ENCODE measurements at places on chromosomes 12 and 14.

GRCh38 chr12:98644433-98644711 is 216 bp downstream of the IKBIP start:
- DNase-seq: peak; percentile 36

GRCh38 chr14:87999277-87999676 is 5.7 kb upstream of the GPR65 start:
- no peak for DNase-seq

DNA sequence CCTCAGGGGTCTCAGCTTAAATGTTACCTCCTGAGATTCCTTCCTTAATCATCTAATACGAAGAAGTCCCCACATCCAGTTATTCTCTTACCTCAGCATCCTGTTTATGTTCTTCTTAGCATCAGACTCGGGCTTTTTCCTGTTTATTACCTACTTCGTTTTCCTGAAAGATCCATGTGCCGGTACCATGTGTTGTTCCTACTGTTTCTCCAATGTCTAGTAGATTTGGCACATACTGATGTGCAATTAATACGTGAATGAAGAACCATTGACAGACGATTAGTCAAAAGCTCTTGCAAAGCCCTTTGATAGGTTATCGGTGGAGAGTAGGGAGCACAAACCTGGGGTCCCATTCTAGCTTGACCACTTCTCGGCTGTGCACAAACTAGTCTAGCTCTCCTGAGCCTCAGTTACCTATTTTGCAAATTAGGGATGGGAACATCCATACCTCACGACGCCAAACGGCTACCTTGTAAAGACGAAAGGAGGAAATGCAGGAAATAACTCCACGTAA is 735 bp upstream of the MAPKAPK5 start:
- no peak for DNase-seq

- no peak for DNase-seq
Measured at GRCh38 chr14:93331728-93332396, 974 bp downstream of the BTBD7 start.

DNA sequence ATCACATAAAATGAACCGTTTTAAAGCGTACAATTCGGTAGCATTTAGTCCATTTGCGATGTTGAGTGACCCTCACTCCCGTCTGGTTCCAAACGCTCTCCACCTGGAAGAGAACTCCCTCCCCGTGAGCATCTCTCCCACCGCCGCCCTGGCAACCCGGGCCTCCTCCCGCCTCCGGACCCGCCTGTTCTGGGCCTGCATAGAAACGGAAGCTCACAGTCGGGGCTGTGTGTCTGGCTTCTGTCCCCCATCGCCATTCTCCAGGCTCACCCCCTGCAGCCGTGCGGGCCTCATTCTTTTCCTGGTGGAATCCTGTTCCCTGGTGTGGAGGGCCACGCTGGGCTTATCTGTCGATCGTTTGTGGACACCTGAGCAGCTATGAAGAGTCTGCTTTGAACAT is 17.3 kb downstream of the LRCOL1 start:
- DNase-seq: no peak

DNA sequence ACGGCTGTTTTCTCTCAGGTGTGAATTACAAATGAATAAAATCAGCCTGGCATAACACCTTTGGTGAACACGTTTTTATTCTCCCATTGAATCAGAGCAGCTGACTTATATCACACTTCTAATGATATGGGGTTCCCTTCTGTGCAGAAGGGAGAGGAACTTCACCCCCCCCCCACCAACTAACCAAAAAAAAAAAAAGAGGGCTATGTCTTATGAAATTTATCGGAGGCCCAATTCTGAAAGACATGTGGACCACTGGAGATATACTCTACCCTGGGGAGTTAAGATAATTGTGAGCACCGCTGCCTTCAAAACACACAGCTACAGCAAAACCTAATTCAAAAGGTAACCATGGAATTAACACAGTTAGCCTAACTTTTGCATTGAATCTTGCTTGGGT is 4.6 kb downstream of the BCL11B start:
- DNase-seq: no peak

DNA sequence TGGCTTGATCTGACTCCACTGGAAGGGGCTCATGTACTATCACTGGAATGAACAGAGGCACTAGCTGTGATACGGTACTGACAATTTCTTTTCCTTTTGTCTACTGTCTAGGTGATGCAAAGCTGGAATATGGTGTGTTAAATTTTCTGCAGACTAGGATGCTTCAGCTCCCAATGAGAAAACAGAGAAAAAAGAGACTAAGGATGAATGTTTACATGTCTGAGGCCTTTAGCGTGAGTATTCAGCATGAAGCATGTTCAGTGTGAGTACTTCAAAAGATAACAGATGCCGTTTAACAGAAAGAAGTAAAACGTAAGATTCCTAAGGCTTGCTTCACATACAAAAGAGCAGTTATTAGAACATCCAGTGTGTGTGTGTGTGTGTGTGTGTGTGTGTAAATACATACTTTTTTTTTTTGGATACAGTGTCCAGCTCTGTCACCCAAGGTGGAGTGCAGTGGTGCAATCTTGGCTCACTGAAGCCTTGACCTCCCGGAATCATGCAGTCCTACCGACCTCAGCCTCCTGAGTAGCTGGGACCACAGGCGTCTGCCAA is 92.3 kb upstream of the FERMT2 start:
- DNase-seq: no peak

- no peak for DNase-seq
Measured at GRCh38 chr12:121837680-121838079, 21.0 kb downstream of the HPD start.

DNA sequence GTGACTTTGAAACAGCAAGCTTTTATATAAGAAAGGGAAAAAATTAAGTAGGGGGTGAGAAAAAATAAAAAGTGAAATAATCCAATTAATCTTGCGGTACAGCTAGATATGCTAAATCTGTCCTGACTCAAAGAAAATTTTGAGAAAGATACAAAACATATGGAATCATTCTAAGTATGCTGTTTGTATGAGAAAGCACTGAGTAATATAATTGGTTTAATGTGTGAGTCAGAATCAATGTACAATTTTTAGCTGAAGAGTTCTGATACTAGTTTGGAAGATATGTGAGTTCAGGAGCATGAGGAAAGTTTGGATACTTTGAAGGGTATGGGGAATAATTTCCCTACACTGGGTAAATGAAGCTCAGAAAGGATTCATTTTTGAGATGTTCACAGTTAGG is 190.9 kb upstream of the RASSF8 start:
- peak; percentile 53 for DNase-seq

DNA sequence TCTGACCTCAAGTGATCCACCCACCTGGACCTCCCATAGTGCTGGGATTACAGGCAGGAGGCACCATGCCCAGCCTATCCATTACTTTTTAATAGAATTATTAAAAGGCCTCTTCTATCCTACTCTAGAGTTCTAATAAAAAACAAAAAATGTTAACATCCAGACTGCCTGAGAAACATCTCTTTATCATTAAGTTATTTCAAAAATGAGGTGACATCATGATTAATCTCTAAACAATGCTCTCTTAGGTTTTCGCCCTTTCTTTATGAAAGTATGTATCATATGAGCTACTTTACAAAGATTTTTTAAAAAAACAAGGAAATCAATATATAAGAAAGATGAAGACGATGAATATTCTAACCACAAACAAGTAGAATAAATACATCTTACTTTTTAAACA is 52.6 kb downstream of the FGD6 start:
- peak; percentile 12 for DNase-seq

DNA sequence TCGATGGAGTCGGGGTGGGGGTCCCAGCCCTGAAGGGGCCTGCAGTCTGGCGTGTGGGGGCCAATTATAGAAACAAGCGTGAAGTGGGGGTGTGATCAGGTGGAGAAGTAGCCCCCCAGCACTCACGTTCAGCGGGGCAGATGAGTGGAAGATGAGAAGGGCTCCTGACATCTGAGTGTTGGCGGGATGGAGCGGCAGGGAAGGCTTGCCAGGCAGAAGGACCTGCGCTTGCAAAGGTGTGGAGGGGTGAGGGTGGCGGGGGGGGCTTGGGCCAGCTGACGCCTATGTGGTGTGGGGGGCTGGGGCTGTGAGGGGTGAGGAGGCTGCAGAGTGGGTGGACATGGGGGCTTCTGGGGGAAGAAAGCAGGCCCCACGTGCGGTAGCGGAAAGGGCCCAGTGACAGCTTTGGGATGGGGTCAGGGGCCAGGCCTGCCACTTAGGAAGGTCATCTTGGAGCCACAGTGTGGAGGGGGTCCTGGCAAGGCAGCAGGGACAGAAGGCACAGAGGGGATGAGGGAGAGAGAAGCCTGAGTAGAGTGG is 22.2 kb upstream of the BEGAIN start:
- no peak for DNase-seq

DNA sequence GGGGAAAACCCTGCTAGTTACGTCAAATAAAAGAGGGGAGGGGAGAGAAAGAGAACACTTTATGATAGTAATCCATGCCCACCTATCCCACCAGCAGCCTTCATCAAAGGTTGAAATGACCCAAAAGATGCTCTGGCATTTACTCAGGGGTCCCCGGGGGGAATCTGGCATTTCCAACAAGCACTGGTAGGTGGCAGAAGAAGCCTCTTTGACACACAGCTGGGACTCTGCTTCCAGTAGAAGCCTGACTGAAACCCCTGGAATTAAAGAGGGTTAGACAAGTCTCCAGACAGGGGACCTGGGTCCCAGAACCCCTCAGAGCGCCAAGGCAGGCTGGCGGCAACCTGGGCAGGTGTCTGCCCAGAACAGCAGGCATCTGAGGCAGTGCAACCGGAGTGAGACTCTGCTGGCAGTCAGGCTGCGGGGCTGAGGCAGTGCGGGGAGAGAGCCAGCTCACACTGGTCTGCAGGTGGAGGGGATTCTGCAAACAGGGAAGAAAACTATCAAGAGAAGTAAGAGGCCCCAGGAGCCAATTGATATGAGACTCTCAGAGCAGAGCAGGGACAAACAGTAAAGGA is 85.0 kb upstream of the CAPRIN2 start:
- no peak for DNase-seq

DNA sequence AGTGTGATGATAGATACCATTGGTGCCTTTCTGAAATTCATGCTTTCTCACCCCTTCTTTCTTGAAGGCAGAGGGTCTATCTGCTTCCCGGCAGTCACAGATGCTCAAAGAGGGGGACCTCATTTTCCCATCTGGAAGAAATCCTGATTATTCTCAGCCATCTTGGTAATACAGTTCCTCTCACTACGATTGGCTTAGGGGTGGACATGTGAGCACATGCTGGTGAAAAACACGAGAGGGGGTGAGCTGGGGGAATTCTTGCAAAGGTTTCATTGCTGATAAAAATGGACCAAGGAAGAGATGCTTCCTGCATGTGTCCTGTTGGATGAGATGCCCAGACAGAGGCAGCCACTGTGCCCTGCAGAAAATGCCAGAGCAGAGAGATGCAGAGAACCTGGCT is 13.8 kb upstream of the SCARB1 start:
- no peak for DNase-seq

- no peak for DNase-seq
Measured at GRCh38 chr12:93798279-93799151, 121.3 kb downstream of the CRADD start.
